ENCODE measurements at places on chromosomes 2 and 18. TPM values are rescaled to one million over a fixed set of nuclear protein-coding genes. Genes with fewer than 3 reads are reported as not detected.

ASXL2 gene
- polyA plus RNA-seq = 20.3 TPM

ERICH2 gene
- 9.6 TPM for polyA plus RNA-seq

ACTG2 gene
- polyA plus RNA-seq = 24.3 TPM

HOXD9 gene
- 0.88 TPM for polyA plus RNA-seq

POTEI gene
- polyA plus RNA-seq = 0.90 TPM

RAB6D gene
- polyA plus RNA-seq = 2.2 TPM

CNRIP1 gene
- polyA plus RNA-seq = 48.1 TPM

DNA sequence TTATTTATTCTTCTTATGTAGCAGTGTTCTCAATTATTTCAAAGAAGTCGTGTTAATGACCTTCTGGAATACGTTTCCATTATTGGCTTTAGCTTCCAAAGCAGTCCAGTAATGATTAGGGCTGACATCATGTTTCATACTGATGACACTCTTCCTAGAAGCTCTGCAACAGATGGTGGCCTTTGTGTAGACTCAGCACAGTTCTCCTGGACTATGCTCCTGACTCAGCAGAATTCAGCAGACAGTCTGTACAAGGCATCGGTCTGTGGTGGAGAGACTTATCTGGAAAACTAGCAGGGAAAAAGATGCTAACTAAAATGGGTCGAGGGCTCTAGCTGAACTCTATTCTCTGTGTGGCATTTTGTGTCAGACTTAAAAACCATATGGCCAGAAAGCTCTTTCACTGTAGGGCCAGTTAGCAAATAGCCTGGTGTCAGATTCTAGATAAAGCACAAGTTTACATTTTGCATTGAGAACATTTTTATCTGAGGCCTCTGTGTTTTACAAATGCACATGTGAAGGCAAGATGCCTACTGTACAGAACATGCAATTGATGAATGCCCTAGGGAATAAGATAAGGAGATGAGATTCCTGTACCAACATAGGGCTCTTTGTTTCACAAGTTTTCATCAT lies 35.1 kb downstream of the GULP1 start:
- no peak for DNase-seq

DNA sequence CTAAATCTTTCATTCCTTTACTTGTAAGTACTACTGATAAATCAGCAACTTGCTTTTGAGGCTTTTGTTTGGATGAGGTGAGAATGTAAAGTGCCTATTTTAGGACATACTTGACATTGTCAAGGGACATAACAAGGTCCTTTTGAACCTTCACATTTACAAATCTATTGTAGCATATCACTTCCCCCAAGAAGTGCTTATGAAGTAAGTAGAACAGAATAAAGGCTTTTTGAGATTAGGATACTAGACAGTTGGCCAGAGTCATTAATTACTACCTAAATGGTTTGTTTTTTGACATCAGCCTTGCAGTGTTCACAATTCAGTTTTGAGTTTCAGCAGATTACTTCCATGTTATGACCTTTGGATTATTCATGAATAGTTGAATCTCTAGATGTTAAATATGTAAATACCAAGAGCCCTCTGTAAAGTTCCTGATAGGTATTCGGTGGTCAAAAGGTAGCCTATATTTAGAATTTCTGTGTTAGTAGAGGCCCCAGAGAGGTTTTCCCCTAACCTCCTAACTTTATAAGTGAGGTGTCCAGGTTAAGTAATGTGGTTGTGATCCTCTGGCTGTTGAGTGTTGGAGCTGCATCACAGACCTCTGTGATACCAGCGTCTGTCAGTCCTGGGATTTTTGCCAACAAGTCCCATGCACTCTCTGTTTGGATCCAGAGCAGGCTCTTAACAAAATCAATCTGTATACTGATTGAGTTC lies 67.2 kb downstream of the LCLAT1 start:
- DNase-seq = peak; percentile 45

DNA sequence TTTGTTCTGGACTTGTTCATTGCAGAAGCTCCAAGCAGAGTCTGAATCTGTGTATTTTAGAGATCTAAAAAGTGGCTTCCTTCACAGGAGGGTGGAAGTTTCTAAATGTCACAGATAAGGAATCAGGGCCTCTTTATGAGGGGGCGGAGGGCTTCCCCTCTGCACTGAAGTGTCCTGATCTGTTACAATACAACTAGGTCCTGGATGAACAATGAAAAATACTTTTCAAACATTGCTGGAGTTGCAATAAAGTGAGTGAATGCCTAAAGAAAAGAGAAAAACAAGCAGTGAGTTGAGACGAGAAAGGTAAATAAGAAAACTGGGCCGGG lies 179.3 kb upstream of the HDAC4 start:
- DNase-seq = no peak

GRCh38 chr2:14944562-14945346 lies 312.2 kb downstream of the LRATD1 start:
- no peak for DNase-seq

DNA sequence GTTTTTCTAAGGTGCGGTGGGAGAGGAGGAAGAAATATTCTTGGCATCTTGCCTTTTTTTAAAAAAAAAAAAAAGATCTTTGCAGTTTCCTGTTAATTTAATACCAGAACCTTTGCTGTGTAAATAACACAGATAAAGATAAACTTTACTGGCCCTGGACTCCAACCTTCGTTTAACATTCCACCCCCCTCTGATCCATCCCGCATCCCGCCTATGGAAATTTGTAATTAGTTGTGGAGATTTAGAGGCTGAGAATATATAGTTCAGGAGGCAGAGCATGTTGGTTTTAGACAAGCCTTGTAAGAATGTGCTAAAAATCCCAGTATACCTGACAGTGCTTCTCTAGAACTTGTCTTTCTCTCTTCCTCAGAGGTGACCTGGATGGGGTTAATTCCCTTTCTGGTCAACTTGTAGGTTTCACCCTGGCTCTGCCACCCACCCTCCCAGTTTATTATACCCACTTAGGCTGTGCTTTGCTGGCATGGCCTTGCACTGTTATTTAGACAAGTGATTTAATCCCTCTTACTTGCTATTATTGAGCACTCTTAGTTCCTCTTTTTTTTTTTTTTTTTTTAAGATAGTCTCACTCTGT lies 2.9 kb upstream of the C2orf72 start:
- DNase-seq = no peak

GRCh38 chr2:74179063-74179865 lies 585 bp upstream of the MOB1A start:
- no peak for DNase-seq

GRCh38 chr18:46283895-46284295 lies 179.7 kb downstream of the HAUS1 start:
- DNase-seq = no peak

- DNase-seq = no peak
These were observed 80.7 kb downstream of the CCBE1 start for GRCh38 chr18:59616501-59616900.

GRCh38 chr2:120195553-120195952 lies 27.6 kb downstream of the TMEM185B start:
- DNase-seq = no peak

GRCh38 chr2:106208874-106209273 lies 14.8 kb upstream of the UXS1 start:
- no peak for DNase-seq

Measured in right lung (tissue), 10 donors.